Cortex of kidney (tissue), 1 donor: ENCODE measurements at places on chromosomes 5 and 9.

GRCh38 chr9:137673886-137674285 is 55.1 kb downstream of the EHMT1 start:
- DNase-seq = no peak

- DNase-seq = no peak
Observed at GRCh38 chr5:132012371-132013005, 1.0 kb upstream of the ACSL6 start.

DNA sequence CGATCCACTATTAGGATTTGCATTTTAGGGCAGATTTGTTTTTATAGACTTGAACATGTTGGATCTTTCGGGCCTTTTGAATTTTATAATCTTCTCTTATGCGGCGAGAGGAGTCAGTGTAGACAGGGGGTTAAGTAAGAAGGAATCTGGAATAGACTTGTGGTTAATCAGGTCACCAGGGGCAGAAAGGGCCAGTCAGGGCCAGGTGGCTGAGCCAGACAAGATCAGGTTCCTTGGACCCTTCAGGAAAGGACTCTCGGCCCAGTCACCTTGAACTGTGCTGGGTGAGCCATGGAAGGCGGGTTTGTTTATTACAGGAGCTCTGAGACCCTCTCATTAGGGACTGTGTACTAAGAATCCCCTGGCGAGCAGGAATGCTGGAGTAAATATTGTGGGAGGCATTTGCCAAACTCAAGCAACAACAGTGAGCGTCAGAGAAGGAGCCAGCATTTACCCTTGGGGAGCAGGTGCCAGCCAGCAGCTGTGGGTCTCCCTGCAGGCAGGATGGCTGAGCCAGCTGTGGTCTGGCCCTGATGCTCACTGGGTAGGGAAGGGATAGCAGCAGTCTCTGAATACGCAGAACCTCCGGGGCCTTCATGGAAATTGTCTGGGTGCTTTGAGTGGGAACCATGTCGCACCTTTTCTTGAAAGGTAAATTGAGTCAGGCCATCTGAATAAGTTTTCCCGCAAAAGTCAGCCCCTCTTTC is 79.2 kb downstream of the UBE2QL1 start:
- no peak for DNase-seq

- DNase-seq = no peak
Observed at GRCh38 chr9:129177791-129178567, at the start of gene IER5L. Gene IER5L (minus strand): TSS chr9:129178261. CDS start chr9:129178052, 209 bp downstream.

DNA sequence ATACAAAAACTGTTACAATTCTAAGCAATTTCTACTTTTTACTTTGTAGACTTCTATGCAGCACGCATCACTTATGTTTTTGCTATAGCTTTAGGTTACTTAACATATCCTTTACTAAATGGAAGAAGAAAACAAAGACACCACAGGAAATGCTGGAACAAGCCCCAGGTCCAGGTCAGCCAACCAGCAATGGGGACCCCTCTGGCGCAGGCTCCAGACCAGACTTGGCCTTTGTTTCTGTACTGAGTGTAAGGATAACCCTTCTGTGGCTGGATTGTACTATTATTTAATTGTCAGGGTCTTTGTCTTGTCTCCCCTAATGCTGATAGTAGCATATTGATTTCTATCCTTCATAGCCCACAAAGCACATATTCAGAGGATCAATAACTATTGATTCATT is 4.2 kb downstream of the SEMA4D start:
- no peak for DNase-seq

DNA sequence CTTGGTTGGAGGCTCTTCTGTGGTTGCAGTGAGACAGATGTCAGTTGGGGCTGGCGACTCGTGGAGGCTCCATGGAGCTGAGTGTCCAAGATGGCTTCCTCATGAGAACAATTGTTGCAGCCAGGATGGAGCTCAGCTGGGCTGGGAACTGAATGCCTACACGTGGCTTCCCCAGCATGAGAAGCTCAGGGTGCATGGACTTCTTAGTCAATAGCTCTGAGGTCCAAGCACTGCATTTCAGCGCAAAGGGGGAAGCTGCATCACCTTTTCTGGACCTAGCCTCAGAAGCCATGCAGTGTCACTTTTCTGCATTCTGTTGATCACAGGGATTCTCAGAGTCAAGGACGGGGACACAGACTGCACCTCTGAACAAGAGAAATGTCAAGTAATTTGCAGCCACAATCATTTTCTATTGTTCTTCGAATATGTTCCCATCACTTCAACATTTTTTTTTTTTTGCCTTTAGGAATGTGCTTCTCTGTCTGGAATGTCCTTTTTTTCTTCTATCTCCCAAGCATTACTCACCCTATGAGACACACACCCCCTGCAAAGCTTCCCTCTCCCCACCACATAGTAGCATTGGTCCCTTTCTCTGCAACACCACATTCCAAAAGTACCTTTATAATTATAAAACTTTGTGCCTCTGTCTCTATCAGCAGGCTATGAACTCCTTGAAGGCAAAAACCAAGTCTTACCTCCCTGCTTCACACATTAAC is 57.5 kb upstream of the STK32A start:
- DNase-seq = no peak

DNA sequence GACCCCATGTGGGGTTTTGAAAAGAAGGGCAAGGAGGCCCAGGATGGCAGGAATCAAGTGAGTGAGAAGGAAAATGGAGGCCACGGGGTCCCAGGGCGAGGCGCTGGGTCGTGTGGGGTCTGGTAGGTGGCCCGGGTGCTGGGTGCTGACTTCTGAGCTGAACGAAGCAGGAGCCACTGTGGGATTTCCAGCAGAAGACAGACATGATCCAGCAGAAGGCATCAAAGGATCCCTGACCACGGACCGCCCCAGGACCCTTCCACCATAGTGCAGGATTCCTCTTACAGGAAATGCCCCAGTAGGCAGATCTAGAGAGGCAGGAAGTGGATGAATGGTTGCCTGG is 106.7 kb downstream of the ADAMTS2 start:
- no peak for DNase-seq

GRCh38 chr9:133999851-134000265 is 7.7 kb upstream of the VAV2 start:
- DNase-seq = no peak

- no peak for DNase-seq
Observed at GRCh38 chr9:96464426-96464825, 14.5 kb downstream of the HABP4 start.

DNA sequence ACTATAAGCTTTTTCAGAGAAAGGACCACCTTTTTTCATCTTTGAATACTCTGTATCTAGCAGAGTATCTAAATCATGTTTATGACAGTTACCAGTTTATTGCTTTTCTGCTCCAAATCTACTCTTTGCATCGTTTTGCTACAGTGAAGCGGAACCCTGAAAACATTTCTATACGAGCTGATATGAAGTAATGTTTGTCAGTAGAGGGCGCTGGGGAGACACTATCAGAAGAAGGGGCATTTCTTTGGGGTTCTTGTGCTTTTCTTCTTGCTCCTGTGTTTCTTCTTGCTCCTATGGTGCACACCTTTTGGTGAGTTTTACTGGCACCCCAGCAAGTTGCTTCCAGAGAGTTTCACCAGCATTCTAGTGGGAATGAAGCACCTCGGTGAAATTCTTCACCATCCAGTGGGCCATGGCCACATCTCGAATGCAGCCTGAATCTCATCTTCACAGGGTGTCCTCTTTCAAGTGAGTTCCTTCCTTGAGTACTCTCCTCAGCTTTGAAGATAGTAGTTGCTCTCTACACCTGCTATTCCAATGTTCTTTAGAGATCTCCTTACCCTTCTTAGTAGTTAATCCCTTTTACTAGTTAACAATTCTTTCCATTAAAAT is 98.4 kb downstream of the FGF1 start:
- DNase-seq = no peak

DNA sequence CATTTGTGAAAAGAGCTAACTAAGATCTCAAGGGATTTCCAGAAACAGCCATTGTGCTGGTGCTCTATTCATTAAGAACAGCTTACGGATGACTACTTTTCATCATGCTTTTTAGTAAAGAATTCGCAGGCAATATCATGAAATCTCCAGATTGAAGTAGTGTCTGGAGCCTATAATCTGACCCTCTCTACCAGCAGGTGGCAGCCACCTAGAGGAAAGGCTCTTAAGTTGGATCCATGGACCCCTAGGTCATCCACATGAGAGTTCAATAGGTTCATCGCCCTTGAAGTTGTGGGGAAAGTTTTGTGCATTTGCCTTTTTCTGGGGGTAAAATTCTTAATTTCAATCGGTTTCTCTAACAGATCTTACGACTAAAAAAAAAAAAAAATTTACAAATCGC is 82.3 kb downstream of the SLC1A3 start:
- no peak for DNase-seq

DNA sequence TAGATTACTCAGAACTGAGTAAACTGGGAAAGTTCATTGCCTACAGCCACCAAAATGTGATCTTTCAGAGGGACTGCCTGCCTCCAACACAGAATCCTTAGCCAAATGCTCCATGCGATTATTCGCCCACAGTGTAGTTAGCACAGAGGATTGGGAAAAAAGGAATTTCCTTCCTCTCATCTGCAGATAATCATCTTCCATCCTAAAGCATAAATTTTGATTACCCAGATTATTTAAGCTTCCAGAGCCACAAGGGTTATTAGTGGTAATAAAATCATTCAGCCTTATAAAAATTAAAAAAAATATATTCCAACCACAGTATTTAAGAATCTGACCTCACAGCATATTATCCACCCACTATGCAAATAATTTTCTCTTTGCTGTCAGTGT is 285.3 kb upstream of the GRAMD2B start:
- DNase-seq = no peak

DNA sequence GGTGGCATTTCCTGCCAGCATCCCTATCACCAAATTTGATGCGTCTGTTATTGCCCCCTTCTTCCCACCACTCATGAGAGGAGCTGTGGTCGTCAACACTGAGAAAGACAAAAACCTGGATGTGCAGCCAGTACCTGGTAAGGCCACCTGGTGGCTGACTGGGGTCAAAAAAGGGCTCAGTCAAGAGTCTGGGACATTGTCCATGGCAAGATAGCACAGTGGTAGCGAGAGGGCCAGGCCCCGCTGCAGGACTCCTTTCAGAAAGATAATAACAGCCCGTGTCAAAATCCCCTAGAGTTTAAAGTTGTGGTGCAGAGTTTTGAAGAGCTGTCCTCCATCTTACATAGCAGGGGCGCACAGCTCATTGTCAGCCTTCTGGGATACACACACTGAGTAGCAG is 40.8 kb downstream of the CSF1R start:
- DNase-seq = no peak
